GM23248 (cell line): ENCODE measurements at places on chromosomes 3 and 15. TPM values are rescaled to one million over a fixed set of nuclear protein-coding genes. Genes with fewer than 3 reads are reported as not detected.
A peak's percentile ranks its signal among the peaks of the same experiment; 100 is the strongest.

Gene ITGA11
- 312 TPM in 2 replicates for polyA plus RNA-seq

Gene WNT7A
- polyA plus RNA-seq: not detected in 2 replicates

Gene DOCK3
- polyA plus RNA-seq: 0.20 and 0.23 TPM in 2 replicates

DNA sequence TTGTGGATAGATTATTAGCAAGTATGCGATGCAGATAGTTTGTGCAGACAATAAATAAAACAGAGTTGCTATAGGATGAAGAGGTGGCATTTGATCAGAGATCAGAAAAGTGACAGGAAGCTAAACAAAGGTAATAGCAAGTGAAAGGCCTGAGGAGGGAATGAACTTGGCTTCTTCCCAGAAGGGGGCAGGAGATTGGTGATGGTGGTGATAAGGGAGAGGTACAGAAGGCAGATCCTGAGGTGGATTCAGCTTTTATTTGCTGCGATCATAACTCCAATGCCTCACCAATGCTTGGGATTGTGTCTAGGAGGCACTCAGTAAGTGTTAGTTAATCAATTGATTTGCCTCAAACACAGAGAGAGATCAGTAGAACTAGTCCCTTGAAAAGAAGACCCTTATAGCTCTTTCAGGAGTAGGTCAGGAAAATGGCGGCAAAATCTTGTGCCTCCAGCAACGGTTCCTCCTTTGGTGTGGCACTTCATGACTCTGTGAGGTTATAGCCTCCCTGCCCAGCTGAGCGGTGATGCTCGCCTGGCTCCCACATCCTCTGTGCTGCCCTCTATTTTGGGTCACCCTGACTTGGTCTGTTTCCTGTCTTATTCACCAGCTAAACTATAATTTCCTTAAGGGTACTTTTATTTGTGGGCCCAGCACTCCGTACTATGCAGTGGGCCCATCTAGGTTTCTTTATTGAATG, 37.5 kb downstream of the TGFBR2 start:
- DNase-seq: no peak

DNA sequence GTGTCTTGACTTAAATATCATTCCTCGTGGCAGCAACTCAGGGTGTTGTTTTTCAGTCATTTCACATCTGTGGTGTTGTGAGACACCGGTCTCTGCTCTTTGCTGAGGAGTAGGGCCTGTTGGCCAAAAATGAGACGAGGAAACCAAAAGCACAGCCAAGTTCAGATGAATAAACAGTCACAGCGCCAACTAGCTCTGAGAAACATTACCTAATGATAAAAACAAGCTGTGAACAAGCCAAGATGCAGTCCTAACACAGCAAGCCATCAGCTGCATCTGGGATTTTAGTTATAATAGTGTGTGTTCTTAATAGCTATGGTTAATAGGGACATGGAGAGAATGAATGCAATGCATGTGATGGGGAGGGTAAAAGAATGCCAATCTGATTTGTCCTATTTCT, 843.4 kb upstream of the DPPA4 start:
- DNase-seq: peak; percentile 68

- DNase-seq: peak; percentile 88
These were observed 17.1 kb downstream of the SNX1 start for GRCh38 chr15:64112904-64113303.

DNA sequence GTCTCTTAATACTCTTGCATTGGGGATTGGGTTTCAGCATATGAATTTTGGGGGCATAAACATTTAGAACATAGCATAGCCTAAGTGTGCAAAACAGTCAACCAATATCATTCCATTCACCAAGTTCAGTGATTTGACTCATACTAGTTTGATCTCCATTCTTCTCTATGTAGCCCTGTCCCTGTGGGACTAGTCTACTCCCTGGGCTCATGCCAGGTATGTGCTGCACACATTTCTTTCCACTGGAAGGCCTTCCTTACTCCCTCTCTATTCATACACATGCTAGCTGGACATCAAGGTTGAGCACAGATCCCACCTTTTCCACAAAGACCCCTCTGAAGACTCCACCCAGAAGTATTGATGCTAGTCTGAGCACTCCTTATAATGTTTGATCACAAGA, 5.1 kb downstream of the ZDHHC23 start:
- DNase-seq: peak; percentile 52

- no peak for DNase-seq
These were observed 19.9 kb upstream of the SYNM start for GRCh38 chr15:99084965-99085364.

DNA sequence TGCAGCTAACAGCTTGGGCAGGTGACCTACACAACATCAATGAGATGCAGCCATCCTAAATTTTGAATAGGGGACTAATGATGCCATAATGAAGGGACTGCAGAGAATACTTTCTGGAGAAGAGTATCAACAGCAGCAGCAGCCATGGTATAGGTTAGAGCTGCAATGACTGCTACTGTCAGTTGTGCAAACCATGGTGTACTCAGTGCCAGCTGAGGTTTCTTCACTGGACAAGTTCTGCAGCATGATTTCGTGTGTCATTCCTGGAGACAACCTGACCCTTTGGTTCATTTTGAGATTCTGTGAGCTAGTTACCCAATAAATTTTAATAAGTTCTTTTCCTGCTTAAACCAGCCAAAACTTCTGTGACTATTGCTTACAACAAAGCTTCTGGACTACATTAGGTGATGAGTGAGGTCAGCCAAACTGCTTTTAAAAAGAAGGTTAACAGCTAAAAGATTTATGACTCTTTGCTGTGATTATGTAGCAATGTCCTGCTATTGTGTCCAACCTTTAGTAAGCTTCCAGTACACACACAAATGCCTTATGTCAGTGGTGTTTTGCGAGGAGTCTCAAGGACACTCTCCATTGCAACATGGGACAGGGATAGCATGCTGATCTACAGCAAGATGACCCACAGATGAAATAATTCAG, 4.8 kb upstream of the DAZL start:
- peak; percentile 33 for DNase-seq

DNA sequence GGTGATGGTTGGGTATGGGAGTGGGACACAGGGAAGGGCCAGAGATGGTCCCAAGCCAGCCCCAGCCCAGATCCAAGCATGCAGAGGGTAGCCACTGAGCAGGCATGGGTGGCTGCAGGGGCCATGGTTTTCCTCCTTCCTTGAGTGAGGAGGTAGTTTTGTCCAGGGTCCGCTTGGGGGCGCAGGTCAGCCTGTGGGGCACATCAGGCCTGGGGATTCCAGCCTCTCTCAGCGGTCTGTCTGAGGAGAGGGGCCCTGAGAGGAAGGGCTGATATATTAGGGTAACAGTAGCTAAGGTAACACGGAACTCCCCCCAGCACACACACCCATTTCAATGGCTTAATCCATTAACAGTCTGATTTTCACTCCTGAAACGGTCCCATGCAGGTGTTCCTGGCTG, 22.7 kb upstream of the LCTL start:
- no peak for DNase-seq

- no peak for DNase-seq
These were observed 8.6 kb downstream of the CLEC3B start for GRCh38 chr3:45034612-45035252.

- no peak for DNase-seq
These were observed 46.0 kb downstream of the MFSD1 start for GRCh38 chr3:158847885-158848284.

GRCh38 chr15:81758818-81759284, 287.0 kb downstream of the MEX3B start:
- DNase-seq: no peak

GRCh38 chr3:161316006-161316689, 55.2 kb downstream of the SPTSSB start:
- DNase-seq: peak; percentile 21

DNA sequence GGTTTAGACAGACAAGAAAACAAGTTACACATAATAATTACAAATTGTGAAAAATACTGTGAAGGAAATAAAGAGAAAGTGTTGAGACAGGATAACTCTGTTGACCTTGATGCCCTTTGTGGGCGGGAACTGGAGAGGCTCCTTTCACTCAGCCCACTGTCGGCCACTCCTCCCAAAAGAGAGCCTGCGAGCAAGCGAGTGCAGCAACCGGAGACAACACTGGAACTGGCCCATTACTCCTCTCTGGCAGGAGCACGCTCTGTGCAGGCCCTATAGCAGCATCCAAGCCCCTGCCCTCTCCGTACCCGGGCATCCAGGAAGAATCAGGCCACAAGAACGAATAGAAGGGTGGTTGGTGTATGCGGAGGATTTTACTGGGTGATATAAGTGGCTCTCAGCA, 16.2 kb upstream of the DUT start:
- no peak for DNase-seq

- DNase-seq: peak; percentile 13
These were observed 98.8 kb downstream of the ZNF621 start for GRCh38 chr3:40623567-40623966.

- peak; percentile 18 for DNase-seq
These were observed 128.4 kb downstream of the RAP2B start for GRCh38 chr3:153290268-153291015.

DNA sequence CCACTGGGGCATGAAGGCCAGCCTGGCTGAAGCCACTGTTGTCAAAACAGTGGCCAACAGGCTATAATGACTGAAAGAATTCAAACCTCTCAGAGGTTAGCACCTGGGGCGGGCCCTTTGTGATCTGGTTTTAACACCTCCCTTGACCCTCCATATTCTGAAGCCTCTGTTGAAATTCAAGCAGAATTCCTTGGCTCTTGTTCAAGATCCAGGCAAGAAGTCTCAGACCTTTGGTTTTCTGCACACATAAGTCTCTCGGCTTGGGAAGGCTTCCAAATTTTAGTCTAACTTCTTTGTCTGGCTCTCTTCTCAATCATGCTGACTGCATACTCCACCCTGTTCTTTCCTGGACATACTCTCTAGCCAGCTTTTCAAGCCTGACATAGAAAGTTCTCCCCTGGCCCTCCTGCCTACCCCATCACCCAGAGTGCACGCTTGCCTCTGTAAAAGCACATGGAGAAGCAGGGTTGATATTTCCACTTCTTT, 144.5 kb downstream of the PDZRN3 start:
- DNase-seq: peak; percentile 58

- peak; percentile 72 for DNase-seq
These were observed 158.6 kb upstream of the NR2E3 start for GRCh38 chr15:71651750-71652186.

GRCh38 chr3:31275038-31275572, 257.6 kb upstream of the STT3B start:
- peak; percentile 72 for DNase-seq

GRCh38 chr3:30764891-30765290, 129.6 kb downstream of the GADL1 start:
- no peak for DNase-seq

Gene GOLGA6A
- not detected in 2 replicates for polyA plus RNA-seq

DNA sequence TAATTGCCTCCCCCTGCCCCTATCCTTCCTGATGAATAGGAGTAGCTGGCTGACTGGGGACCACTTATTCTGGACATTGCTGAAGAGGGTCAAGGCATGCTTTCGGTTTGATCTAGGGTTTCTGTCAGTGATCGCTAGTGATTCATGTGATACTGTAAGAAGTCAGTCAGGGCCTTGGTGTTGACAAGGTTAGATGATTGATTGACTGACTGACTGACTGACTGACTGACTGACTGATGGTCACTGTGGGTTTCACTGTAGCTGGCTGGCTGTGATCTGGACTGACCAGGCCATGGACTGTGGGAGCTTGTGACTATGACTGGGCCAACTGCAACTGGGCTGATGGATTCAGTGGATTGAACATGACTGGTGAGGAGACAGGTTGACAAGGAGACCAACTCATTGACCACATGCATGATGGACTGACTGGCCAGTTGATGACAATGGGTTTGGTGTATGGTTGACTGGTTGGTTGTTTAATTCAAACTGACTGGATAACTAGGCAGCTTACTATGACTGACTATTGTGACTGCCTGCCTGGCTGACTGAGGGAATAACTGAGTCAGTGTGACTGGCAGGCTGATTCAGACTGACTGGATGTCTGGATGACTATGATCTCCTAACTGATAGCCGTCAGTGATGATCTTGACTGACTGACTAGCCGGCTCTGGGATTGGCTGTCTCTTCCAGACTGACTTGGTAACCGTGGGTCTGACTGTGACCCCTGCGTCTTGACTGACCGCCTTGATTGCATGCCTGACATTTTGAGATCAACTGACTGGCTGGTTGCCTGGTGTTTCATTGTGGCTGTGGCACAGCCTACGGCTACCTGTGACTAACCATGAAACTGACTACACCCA, 509.9 kb downstream of the SHQ1 start:
- peak; percentile 73 for DNase-seq

- DNase-seq: peak; percentile 40
These were observed 143.9 kb downstream of the NECTIN3 start for GRCh38 chr3:111215481-111215880.

DNA sequence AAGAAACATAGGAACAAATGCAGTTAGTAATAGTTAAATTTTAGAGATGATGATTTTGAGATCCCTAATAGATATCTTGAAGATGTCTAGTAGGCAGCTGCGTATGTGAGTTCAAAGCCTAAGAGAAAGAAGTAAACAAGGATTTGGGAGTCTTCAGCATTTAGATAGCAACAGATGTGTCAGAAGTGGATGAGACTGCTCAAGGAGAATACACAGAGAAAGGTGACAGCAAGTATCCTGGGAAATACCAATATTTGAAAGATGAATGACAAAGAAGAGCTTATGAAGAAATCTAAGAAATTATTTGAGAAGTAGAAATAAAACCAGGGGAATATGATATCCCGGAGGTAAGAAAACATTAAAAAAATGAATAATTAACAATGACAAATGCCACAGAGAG, 130.9 kb downstream of the PCCB start:
- peak; percentile 16 for DNase-seq

DNA sequence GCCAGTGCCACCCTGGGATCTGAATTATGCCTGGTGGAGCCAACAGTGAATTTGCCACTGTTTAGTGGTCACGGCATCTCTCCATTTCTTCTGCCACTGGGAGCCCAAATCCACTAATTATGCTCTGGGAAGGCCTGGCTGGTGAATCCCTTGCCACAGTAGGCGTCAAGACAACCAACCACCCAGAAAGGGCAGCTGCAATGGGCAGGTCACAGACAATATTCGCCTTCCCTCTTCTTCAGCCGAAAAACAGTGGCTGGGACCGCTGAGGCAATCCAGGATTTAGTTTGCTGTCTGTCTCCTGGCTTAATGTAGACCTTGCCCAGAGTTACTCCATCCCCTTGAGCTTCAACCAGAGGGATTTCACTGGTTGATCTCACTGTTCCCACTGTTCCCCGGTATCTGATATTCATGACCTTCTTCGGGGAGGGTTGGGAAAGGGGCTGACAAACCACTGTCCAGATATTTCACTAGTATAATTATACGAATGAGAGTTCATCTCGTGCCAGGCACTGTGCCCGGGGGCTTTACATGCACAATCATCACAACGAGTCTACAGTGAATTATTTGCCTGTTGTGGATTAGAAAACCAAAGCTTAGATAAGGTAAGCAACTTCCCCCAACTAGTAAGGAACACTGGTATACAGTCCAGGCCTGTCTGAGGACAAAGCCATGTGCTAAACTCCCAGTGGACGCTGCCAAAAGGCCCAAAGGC, 49.9 kb upstream of the RAB6B start:
- no peak for DNase-seq

Gene RETNLB
- polyA plus RNA-seq: not detected in 2 replicates

Gene C3orf52
- polyA plus RNA-seq: 1.6 and 1.9 TPM in 2 replicates

Gene ZNF860
- 0.08 TPM in 2 replicates for polyA plus RNA-seq

Gene SLC2A2
- polyA plus RNA-seq: not detected in 2 replicates
